ENCODE measurements at places on chromosomes 1 and 21. TPM values are rescaled to one million over a fixed set of nuclear protein-coding genes. Genes with fewer than 3 reads are reported as not detected.

LCE1A gene
- total RNA-seq: not detected

GJA9 gene
- 0.07 TPM for total RNA-seq

ABCA4 gene
- total RNA-seq: 0.65 TPM

FUCA1 gene
- 30.2 TPM for total RNA-seq

MFSD2A gene
- total RNA-seq: 5.2 TPM

CBS gene
- total RNA-seq: 32.2 TPM

EXTL1 gene
- 0.20 TPM for total RNA-seq

All from smooth muscle cell of the pulmonary artery (primary cell).